ENCODE measurements at places on chromosomes 16 and 17.

DNA sequence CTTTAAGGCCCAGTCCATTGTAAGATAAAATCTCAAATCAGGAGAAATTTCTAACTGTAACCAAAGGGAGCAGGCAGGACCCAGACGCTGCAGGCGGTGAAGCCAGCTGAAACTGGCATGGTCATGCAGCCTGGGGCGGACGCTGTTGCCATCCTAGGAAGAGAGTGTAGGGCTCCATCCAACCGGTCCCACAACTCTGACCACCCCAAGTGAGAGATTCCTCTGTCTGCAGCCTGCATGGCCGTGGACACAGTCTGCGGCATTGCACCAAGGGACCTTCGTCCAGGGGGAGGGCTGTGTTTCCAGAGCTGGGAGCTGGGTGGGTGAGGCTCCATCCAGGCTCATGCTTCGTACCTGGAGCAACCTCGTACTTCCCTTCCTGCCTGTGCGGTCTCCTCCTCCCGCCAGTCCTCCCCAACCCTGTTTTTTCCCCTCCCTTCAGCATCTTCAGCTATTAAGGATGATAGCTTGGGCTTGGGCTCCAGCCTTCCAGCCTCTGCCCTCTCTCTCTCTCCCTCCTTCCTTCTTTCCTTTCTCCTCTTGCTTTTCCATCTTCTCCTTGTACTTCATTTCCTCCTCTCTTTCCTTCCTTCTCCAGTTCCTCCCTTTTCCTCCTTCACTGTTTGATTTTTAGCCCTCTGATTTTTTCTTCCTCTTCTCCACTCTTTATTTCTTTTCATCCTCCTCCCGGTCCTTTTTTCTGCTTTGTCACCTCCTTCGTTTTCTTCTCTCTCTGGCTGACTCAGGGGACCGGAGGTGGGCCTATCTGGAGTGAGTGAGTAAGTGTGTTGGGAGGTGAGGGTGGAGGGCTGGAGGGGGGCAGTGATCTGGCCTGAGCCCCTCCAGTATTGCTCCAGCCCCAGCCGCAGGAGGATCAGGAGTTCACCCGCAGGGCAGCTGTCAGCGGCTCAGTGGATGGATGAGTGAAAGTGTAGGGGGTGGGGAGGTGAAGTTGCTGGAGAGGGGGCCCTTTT, 17.0 kb upstream of the LHX1 start:
- DNase-seq, result no peak

- DNase-seq, result no peak
These were observed 18.1 kb downstream of the C17orf100 start for GRCh38 chr17:6669479-6670212.

GRCh38 chr17:72811976-72812687, 280.4 kb downstream of the SLC39A11 start:
- no peak for DNase-seq

GRCh38 chr17:71286625-71287024, 834.2 kb upstream of the SOX9 start:
- no peak for DNase-seq

GRCh38 chr16:88383401-88384221, 852 bp downstream of the ZNF469 start:
- no peak for DNase-seq

DNA sequence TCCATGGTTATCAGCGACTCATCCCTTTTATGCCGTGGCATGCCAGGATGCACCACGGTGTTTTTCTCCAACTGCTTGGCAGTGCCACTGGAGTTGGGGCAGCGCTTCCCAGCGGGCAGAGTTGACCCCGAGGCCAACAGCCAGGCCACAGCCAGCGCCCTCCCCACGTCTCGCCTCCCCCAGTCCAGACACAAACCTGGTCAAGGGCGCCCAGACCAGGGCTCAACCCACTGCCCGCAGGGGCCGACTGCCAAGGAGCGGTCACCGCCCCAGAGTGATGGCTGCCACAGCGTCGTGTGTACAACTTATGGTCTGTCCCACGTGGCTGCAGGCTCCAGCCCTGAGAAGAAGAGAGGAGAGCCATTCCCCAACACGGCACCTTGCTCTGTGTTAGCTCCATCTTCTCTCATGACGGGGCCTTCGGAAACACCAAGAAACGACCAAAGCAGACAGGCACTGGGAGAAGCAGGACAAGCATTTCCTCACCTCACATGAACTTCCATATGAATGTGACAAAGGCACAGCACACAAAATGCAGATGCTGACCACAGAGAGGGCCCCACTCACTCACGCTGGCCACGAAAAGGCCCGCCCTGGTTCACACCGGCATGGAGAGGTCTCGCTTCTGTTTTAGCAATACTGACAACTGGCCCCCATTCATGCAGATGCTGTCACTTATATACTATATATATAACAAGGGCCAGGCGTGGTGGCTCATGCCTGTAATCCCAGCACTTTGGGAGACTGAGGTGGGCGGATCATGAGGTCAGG, 27.0 kb downstream of the AXIN1 start:
- DNase-seq, result no peak

GRCh38 chr16:4917117-4917516, 19.8 kb downstream of the PPL start:
- no peak for DNase-seq

DNA sequence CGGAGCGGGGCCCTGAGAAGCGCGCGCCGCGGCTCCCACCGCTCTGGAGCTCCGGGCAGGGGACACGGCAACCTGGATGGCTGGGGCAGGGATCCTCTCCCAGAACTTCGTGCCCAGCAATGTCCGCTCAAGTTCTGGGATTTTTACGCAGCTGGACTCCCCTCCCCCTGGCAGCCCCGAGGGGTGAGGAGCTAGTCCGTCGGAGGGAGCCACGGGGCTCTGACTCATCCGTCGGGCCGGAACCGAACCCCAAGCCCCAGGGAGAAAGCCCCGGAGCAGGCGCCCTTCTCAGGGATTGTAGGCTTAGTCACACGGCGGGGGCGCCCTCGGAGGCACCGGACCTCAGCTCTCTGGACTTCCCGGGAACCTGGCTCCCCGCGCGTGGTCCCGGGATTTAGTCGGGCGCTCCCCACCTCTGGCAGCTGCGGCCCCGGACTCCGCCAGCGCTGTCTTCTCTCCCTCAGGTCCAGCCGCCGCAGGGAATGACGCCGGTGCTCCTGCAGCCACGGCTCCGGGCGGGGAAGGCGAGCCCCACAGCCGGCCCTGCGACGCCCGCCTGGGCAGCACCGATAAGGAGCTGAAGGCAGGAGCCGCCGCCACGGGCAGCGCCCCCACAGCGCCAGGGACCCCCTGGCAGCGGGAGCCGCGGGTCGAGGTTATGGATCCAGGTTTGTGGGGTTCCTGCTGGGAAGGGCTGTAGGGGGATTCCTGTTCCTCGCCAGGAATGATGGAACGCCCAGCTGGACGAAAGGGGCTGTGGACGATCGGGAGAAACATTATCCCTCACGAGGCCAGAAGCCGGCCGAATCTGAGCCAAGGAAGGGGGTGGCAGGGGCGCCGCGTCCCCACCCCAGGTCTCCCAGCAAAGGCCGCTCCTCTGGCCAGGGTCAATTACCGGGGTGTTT, 830 bp downstream of the SPHK1 start:
- peak; percentile 72 for DNase-seq

- no peak for DNase-seq
These were observed 15.4 kb downstream of the ZFPM1 start for GRCh38 chr16:88468275-88469129.

GRCh38 chr16:48131201-48131935, 24.4 kb downstream of the ABCC12 start:
- no peak for DNase-seq

GRCh38 chr16:50436271-50436670, 67.5 kb upstream of the BRD7 start:
- no peak for DNase-seq

DNA sequence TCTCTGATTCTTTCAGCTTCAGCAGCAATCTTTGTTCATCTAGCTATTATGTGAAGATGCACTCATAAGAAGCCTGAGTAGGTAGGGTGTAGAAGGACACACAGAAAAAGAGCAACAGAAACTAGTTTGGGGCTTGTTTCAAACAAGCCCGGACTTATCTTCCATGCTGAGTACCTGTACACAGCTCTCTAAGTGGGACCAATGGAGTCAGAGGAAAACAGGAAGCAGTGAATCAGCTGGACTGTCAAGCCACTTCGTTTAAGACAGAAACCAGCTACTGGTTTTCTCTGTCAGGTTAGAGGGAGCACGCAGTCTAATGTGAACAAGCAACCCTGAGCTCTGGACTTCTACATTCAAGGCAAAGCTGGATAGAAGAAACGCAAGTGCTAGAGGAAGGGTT, 16.0 kb downstream of the MAP2K6 start:
- DNase-seq, result no peak

- no peak for DNase-seq
These were observed 206.1 kb downstream of the HAPSTR1 start for GRCh38 chr16:9297437-9298113.

- DNase-seq, result no peak
These were observed 26.9 kb downstream of the CEP295NL start for GRCh38 chr17:78876094-78876597.

GRCh38 chr16:20612551-20613480, 36.6 kb upstream of the ACSM2B start:
- no peak for DNase-seq

DNA sequence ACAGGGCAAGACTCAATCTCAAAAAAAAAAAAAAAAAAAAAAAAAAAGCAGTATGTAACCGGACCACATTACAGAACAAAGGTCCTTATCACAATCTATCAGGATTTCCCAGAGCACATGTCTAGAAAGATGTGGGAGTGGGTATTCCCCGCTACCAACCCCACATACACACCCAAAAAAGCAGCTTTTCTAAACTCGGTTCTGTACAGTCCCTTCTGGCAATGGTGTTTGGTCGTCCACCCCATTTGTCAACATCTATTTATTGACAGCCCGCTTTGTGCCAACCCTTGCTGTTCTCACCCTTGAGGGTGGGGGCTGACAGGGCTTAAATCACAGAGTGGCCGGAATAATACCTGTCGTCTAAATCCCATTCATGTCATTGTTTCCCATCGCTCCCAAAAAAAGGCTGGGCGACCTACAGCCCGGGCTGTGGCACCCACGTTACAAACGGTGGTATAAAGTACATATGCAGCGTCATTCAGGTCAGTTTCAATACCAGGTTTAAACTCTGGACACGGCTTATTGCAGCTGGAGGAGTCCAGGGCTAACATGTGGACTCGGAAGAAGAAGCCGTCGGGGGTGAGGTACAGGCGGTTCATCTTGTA, 3.6 kb downstream of the C17orf58 start:
- no peak for DNase-seq

DNA sequence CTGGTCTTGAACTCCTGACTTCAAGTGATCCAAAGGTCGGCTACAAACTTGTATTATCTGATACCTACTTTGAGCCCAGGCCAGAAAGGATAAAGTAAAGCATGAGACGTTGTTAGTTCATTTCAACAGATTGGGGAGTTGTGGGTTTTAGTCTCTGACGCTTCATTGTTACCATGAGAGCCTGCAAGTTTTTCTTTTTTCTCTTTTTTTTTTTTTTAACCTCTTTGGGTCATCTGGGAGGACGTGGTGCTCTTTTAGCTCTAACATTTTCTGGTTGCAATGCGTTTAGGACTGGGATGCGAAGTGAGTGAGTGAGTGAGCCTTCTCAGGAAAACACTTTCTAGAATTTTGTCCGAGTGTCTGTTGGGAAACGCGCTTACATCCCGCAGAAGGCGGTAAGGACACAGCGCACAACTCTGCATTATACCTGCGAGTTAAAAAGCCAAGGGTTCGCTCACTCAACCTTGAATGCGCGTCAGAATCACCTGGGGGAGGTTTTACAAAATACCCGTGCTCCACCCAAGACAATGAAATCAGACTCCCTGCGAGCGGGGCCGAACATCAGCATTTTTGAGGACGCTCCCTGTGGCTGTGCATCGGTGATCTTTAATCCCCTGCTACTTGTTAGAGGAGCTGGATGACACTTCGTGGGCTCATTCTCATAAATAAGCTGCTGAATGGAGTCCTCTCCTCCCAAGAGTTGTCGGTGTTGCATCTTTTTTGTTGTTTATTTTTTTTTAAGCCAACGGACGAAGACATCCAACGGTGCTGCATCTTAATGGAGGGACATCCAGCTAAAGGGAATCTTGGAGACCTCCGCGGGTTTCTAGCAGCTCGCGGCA, 629 bp upstream of the RNF135 start:
- DNase-seq, result no peak

GRCh38 chr17:20797292-20797691, 217.8 kb downstream of the CDRT15L2 start:
- peak; percentile 24 for DNase-seq

DNA sequence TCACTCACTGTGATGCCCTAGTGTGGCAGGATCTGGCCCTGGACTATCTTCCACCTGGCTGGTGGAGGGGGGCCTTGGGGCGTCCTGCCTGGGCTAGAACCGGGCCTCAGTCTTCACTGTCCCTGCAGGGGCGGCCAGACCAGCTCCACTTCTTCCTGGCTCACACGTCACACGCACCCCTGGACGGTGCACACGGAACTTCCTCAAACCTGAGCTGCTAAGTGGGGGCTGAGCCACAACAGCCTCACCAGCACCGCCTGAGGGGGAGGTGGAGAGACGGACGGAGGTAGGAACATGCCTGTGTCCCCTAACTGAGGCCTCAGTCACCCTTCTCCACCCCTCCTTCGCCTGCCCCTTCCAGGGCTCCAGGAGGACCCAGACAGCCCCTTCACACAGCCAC, 36.6 kb downstream of the TIMM22 start:
- no peak for DNase-seq

- no peak for DNase-seq
These were observed 12.3 kb downstream of the HSD11B2 start for GRCh38 chr16:67443265-67443664.

- DNase-seq, result peak; percentile 99
These were observed at the start of gene STX4 for GRCh38 chr16:31032736-31033708. STX4 (plus strand) TSS chr16:31033558; CDS start chr16:31033806, 248 bp downstream.

DNA sequence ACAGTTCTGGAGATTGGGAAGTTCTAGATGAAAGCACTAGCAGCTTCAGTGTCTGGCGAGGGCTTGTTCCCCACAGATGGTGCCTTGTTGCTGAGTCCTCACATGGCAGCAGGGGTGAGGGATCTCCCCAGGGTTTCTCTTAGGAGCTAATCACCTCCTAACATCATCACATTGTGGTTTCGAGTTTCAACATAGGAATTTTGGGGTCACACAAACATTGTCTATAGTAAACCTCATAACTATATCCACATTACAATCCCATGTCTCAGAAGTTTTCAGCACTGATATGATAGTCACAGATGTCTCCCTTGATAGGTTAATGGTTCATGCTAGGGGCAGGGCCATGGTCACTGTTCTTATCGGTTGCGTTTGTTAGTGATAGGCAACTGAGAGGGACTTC, 13.8 kb downstream of the CLUAP1 start:
- DNase-seq, result no peak

GRCh38 chr16:11642765-11643116, 25.5 kb upstream of the SNN start:
- DNase-seq, result no peak

DNA sequence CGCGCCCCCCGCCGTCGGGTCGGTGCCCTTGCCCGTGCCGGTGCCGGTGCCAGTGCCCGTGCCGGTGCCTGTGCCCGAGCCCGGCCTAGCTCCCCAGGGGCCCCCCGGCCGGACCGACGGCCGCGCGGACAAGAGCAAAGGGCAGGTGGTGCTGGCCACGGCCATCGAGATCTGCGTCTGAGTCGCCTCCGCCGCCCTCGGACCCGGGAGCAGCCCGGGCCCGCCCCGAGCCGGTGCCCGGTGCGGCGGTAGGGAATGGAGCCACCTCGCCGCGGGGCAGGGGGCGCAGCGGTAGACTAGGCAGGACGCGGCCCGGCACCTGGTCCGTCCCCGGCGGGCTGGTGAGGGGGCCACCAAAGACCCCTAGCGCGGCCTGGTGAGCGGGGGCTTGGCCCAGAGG, 28.4 kb downstream of the SBK1 start:
- DNase-seq, result no peak

- no peak for DNase-seq
These were observed 17.6 kb downstream of the CDK5R1 start for GRCh38 chr17:32504166-32504990.

- no peak for DNase-seq
These were observed 26.7 kb upstream of the TOX3 start for GRCh38 chr16:52573365-52574299.

GRCh38 chr16:56530872-56531271, 11.0 kb upstream of the BBS2 start:
- no peak for DNase-seq
